ENCODE measurements at places on chromosomes 5 and 9.

DNA sequence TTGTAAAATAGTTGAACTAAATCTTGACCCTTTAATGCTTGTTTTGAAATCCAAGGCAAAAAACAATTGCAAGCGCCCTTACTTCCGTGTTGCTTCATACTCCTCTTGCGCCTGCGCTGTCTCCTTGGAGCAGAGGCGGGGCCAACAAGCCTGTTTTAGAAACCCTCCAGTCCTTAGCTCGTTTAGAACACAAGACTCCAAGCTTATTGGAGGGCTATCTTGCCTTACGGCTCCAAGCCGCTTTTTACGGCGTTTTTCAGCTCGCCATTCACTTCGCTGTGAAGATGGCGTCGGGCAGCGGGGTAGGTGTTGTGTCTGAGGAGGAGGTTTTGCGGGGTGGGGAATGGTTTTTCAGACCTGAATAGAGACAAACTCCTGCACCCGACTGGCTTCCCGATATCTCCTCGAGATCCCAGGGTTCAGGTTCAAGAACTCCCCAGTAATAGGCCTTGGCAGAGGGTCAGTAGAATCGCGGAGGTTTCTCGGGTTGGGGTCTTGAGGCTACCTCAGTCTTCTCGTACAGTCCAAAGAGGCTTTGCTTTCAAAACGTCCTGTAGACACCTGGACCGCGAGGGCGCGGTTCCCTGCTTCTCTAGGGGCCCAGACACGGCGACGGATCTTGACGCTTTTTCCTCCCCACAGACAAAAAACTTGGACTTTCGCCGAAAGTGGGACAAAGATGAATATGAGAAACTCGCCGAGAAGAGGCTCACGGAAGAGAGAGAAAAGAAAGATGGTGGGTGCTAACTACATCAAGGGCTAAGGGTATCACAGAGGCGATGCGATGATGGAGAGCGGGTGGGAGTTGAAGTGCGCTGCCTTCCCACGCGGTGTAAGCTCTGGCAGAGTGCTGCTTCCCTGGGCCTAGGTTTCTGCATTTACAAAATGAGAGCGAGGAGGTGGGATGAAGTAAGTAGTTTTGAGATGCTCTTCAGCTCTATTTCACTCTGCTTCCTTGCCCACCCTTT lies at the start of gene ZMAT2:
ZMAT2 (plus strand) TSS at position 271 of the 968 bp plus-strand sequence; CDS start at position 285, 14 bp downstream.
- DNase-seq: peak; percentile 79

GRCh38 chr5:126450346-126450745 lies 27.1 kb downstream of the GRAMD2B start:
- no peak for DNase-seq

DNA sequence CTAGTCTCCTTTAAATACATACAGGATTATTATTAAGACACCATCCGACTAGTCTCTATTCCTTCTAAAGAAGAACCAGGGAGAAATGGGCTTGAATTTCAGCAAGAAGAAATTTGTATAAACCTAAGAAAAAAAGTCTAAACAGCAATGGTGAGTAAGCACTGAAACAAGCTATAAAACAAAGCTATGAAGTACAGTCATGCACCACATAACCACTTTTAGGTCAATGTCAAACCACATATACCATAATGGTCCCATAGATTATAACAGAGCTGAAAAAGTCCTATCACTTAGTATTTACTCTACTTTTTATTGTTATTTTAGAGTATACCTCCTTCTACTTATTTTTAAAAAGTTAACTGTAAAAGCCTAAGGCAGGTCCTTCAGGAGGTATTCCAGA lies 102.0 kb upstream of the NFIB start:
- no peak for DNase-seq

GRCh38 chr5:139094154-139095131 lies 103.7 kb downstream of the SIL1 start:
- DNase-seq: no peak

DNA sequence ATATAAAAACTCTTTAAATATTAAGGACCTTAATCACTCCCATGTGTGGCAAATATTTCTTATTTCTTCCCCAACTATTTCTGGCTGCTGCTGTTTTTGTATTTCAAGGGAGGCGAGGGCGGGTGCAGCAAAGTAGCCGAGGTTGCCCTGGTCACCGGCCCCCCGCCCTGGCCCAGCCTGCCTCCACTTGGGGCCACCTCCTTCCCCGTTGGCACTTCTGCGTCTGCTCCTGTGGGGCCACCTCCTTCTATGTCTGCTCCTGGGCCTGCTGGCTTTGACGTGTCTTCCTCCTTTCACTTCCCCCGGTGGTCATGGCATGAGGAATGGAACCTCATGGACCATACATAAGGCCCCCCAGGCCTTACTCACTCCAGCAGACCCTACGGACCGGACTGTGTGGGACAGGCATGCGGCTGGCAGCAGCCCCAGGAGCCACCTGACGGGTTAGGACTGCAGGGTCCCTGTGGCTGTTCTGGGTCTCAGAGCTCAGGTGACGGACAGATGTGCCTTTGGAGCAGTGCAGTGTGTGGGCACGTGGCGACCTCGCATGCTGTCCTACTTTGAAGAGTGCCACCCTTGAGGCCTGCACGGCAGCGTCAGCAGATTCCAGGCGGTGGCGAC lies 5.8 kb upstream of the ENTPD8 start:
- no peak for DNase-seq

DNA sequence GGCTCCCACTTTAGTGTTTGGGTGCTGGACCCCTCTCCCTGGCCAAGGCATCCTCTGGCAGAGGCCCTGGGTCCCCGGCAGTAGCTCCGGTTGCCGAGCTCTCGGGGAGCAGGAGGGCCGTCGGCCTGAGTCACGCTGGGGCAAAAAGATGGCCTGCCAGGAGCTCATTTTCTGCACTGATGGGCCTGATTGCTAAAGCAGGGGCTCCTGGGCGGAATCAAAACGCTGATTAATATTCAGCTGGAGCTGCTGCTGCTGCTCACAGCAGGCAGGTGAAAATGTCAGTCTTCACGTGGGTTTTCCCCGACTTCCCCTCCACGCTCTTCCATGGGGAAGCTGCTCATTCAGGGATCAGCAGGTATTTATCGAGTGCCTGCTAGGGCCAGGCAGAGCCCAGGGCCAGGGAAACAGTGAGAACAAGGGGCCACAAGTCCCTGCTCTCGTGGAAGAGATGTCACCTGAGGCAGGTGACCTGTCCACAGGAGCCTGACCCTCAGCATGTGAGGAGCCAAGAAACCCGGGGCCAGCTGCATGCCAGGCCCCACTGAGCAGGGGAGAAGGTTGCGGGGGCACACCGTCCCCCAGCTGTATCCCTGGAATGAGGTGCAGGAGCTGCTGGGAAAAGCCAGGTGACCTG lies 22.1 kb downstream of the LAMC3 start:
- no peak for DNase-seq

GRCh38 chr9:36720043-36720442 lies 147.3 kb downstream of the MELK start:
- DNase-seq: no peak

DNA sequence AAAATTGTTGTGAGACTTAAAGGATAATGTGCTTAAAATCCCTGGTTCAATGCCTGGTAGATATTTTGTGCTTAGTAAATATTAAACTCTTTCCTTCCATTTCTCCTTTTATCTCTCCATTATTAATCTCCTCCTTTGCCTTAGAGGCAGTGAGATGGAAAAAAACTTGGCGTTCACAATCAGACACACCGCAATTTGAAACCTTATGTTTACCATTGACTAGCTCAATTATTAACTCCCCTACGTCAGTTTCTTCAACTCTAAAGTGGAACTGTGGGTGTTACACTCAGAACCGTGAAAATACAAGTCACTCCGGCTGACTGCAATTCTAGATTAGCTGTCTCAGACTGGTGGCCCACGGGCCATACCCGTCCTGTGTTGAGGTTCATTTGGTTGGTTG lies 327.2 kb downstream of the DEPDC1B start:
- DNase-seq: no peak

GRCh38 chr9:70549926-70550325 lies 135.5 kb upstream of the KLF9 start:
- DNase-seq: no peak

GRCh38 chr9:113421726-113422125 lies 11.2 kb downstream of the C9orf43 start:
- no peak for DNase-seq

GRCh38 chr9:17251100-17251499 lies 116.3 kb downstream of the CNTLN start:
- no peak for DNase-seq
